Stimulated activated CD8-positive, alpha-beta memory T cell treated with anti-CD3 and anti-CD28 coated beads, Interleukin-2, amount 100 ng/mL, for 48 hours (primary cell): ENCODE measurements at places on chromosomes 6 and 20.

DNA sequence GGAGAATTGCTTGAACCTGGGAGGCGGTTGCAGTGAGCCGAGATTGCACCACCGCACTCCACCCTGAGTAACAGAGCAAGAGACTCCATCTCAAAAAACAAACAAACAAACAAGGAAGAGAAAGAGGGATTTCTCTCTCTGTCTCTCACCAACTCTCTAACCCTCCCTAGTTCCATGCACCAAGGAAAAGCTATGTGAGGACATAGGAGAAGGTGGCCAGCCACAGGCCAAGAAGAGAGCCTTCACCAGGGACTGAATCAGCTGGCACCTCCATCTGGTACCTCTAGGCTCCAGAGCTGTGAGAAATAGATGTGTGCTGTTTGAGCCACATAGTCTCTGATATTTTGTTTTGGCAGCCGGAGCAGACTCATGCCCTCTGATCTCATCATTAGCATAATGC is 9.0 kb upstream of the FAM110A start:
- no peak for DNase-seq

DNA sequence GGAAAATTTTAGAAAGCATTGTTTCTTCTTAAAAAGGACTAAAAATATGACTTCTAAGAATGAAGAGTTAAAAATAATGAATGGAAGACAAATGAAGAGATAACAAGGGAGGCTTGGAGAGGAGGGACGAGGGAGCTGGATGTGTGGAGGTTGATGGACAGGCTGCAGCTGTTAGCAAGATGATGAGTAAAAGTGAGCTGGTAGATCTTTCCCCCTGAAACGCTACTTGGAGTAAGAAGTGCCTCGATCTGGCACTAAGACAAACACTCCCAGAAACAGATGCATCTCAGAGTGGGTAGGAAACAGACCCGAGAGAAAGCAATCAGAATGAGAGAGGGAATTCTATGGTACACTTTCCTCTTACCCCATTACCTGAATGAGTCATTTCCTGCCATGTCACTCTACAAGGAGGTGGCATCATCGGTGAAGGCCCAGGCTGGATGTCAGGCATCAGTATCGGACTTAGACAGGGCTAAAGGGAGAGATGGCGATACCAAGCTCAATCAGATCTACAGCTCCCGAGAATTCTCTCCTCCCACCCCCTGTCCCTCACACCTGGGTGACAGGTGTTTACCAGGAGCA is 154.1 kb upstream of the BMP2 start:
- no peak for DNase-seq

- no peak for DNase-seq
Observed at GRCh38 chr20:53045941-53046340, 73.8 kb downstream of the TSHZ2 start.

- no peak for DNase-seq
Observed at GRCh38 chr6:5522147-5522546, 260.8 kb downstream of the FARS2 start.

DNA sequence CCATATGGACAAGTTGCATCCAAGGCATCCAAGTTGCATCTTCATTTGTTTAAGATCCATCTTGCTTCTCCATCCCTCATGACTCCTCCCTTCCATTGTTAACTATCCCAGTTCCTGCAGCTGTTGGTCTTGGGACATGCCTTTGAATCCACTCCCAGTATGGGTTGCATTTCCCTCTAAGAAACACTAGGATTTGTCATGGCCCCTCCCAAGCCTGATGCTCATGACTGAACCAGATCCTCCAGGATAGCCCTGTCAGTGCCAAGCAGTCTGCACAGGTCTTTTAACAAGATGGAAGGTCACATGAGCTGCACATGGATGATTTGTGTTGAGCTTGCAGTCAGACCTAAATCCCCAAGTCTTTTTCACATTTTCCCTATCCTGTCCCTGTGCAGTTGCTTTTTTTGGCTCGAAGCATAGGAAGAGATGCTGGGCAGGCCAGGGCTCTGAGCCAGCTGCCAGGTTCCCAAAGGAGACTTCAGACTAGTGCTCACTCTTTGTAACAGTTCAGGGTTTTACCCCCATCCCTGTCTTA is 4.2 kb downstream of the PPP2R5D start:
- no peak for DNase-seq

DNA sequence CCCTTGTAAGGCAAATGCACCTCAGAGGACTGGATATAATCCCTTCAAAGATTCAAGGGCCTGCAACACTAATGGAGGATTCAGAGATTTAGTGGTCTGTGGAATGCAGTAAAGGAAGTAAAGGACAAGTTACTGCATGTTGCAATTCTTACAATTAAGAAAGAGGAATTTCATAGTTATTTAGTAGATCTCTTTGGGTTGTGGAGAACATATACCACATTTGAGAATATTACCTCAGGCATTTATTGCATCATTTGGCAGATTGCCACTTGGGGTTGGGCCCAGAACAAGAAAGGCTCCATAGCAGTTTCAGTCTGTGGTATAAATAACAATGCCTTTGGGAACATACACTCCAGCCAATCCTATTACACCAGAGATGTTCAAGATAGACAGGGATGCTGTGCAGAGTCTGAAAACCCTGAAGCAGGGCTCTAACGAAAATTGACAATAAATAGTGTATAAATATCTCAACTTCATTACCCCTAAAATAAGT is 20.9 kb upstream of the EPM2A start:
- DNase-seq, result no peak

DNA sequence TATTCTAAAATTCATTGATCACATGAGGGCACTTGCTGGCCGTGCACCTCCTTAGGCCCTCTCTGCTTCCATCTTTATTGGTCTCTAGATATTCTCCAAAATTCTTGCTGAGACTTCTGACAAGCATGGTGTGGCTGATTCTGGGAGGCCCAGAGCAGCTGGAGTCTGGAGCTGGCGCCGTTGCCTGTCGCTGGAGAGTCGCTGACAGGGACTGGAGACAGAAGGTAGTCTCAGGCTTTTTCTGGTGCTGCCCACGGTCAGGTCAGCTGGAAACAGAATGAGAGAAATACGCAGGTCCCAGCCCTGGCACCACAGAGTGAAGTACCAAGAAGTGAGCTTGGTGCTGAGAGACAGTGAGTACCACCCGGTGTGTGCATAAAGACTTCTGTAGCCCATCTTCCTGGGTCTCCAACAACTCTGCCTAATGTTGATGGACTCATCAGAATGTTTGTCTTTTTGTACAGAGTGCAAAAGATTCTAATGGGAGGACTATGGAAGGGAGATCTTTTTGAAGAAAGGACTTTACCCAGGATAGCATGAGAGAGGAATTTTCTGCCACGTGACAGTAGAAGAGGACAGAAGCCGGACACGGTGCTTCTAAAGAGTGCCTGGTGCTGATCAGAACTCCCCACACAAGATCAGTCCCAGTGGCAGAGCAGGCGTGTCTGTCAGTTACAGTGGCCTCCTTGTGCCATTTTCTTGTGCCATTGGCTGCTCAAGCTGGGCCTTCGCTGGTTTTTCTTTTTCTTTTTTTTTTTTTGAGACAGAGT is 1.8 kb upstream of the ALDH8A1 start:
- DNase-seq, result no peak

DNA sequence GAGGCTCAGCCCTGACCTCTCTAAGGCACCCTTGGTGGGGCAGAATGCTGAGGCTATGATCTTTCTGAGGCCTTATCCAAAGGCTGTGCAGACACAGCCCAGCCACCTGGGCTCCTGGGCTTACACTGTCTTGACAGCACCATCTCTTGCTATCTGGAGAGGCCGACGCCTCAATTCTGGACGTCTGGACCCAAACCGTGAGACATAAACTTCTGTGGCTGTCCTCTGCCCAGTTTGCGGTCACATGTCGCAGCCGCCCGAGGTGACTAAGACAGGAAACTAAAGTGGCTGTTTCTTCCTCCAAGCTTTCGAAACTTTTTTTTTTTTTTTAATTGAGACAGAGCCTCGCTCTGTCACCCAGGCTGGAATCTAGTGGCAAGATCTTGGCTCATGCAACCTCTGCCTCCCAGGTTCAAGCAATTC is 49.3 kb downstream of the PRR18 start:
- no peak for DNase-seq

DNA sequence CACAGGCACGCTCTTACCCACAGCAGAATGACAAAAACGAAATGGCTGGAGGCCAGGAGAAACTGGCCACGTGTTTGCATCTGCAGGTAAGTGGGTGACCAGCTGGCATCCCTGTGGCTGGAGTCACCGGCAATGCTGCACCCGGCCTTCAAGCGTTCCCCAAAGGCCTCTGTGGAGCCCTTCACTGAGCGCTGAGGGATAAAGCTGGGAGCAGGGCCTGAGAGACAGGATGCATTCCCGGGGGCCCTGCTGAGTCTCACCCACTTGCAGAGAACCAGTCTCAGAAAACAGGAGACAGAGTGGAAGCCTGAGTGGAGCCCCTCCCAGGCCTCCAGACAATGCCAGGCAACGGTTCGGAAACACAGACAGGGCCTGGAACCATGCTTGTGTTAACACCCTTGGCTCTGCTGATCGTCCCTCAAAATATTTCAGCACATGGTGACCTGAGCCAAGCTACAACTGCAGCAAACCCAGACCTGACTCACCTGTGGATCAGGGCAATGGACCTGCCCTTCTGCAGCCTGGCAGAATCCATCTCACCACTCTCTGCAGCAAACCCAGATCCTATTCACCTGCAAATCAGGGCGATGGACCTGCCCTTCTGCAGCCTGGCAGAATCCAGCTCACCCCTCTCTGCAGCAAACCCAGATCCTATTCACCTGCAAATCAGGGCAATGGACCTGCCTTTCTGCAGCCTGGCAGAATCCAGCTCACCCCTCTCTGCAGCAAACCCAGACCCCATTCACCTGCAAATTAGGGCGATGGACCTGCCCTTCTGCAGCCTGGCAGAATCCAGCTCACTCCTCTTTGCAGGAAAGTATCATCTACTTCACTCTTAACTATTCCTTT is 39.8 kb downstream of the TBXT start:
- DNase-seq, result no peak

DNA sequence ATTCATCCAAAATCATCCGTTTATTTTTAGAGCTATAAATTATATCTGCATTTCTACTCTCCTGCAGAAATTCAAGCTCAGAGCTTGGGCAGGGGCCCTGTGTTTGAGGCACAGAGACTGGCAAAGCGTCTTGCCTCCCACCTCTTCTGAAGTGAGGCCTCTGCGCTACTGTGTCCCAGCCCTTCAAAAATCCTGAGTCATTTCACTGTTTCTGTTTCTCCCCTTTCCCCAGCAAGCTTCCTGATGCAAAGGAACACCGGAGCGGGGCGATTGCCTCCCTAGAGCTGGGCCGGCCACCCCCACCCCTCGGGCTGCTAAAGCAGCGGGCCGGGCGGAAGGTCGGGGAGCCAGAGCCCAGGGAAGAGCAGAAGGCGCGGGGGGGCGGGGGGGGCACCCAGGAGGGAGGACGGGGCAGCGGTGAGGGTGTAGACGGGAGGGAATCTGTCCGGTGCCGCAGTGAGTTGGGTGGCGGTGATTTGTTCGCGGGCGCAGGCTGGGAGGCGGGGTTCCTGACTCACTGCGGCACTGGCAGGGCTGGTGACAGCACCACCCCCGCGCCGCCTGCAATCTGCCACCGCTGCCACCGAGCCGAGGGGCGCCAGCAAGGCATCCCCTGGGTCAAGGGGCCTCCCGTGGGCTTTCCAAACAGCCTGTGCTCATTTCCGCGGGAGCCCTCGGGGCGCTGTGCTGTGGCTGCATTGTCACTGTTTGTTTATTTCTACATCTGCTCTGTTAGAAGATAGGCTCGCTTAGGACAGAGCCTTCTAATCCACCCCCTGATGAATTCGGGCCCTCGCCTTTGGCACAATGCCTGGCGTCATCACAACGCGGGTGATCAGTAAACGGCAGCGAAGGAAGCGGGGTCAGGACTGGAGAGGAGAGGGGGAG is 46.5 kb upstream of the SNAP25 start:
- DNase-seq, result peak; percentile 37

GRCh38 chr6:142914937-142915697 is 29.9 kb downstream of the HIVEP2 start:
- DNase-seq, result no peak

DNA sequence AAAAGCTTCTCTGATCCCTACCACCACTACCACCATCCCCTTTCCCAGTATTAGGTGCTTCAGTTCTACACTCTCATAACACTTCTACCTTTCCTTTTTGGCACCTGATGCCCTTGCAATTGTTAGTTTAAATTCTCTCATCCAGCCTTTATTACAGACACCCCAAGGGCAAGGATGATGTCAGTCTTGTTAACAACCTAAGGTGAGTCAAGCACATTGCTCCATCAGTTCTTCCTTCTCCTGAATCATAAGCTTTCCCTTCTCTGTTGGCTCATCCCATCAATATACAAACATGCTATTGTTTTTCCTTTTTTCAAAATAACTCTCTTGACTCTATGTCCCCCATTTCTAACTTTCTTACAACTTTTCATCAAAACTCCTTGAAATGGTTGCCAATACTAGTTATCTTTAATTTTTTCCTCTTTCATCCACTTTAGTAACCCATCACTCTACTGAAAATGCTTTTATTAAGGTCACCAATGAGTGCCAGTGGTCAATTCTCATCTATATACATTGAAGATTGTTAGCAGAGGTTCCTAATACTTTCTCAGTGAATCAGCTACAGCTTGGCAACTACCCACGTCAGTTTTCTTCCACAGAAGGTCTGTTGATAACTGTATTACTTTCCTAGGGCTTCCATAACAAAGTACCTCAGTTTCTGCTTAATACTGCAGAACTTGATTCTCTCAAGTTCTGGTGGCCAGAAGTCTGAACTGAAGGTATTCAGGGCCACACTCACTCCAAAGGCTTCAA is 97.1 kb upstream of the FLRT3 start:
- no peak for DNase-seq

- no peak for DNase-seq
Observed at GRCh38 chr20:54477191-54477955, 2.0 kb downstream of the DOK5 start.

DNA sequence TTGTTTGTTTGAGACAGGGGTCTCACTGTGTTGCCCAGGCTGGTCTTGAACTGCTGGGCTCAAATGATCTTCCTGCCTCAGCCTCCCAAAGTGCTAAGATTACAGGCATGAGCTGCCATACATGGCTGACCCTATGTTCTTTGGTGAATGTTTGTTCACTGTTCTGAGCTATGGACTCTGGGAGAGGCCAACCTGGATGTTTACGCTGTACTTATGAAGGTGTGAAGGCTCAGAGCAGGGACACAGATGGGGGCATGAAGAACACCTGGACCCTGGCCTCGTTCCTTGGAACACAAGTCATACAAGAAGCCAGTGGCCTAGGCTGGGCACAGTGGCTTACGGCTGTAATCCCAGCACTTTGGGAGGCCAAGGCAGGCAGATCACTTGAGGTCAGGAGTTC is 21.1 kb upstream of the CD24 start:
- DNase-seq, result no peak

DNA sequence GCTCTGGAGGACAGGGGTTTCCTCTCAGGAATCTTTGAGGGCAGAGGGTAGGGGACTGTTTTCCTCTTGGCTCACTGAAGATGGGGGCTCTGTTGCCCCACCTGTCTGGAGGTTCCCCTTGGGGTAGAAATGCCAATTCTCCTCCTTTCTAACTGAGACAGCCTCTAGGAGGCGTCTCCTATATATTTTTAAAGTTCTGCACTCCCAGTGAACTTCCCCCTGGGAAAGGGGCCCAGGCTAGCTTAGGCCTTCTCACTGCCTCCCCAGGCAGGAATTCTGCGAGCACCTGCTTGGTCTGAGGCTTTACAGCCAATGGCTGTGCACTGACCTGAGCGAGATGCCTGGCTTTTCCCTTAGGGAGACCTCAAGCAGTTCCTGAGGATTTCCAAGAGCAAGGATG is 24.8 kb upstream of the SRF start:
- no peak for DNase-seq
